Epithelial cell of prostate (primary cell): ENCODE measurements at places on chromosomes 5 and 9.

DNA sequence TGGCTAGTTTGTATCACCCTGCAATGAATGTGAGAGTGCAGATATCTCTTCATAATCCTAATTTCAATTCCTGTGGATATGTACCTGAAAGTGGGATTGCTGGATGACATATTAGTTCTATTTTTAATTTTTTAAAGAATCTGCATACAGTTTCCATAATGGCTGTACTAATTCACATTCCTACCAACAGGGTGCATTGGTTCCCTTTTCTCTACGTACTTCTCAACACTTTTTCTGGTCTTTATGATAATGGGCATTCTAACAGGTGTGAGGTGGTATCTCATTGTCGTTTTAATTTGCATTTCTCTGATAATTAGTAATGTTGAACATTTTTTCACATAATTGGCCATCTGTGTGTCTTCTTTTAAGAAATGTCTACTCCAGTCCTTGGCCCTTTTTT lies 927.5 kb downstream of the DTWD2 start:
- DNase-seq, result no peak

DNA sequence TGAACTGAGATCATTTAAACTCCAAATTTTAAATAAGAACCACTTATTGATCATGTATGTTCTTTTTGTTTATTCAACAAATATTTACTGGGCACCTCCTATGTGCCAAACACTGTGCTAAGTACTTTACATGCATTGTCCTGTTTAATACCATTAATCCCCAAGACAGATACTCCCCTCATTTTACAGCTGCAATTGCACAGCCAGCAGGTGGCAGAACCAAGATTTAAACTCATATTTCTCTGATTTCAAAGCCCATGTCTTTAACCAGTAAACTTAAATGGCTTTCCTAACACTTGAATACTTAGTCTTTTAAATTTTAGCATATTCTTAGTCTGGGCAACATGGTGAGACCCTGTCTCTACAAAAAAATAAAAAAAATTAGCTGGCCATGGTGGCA lies 43.4 kb upstream of the KIAA1958 start:
- no peak for DNase-seq

GRCh38 chr5:109191153-109191558 lies 218.6 kb downstream of the PJA2 start:
- DNase-seq, result peak; percentile 12

DNA sequence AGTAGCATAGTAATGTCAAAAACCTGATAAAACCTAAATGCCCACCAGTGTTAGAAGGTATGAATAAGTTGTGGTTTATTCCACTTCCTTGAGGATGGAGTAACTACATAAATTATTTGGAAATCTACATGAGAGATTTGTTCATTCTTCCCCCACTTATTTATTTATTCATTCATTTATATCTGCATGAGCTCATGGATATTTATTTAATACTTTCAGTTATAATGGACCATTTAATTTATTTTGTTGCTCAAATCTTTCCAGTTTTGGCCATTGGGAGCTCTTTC lies 223.8 kb upstream of the S1PR3 start:
- DNase-seq, result no peak

- DNase-seq, result no peak
Observed at GRCh38 chr5:83556190-83556589, 84.6 kb downstream of the VCAN start.

- peak; percentile 50 for DNase-seq
Observed at GRCh38 chr9:36976371-36977030, 57.6 kb downstream of the PAX5 start.

- DNase-seq, result no peak
Observed at GRCh38 chr5:167821669-167822068, 469.8 kb upstream of the WWC1 start.

DNA sequence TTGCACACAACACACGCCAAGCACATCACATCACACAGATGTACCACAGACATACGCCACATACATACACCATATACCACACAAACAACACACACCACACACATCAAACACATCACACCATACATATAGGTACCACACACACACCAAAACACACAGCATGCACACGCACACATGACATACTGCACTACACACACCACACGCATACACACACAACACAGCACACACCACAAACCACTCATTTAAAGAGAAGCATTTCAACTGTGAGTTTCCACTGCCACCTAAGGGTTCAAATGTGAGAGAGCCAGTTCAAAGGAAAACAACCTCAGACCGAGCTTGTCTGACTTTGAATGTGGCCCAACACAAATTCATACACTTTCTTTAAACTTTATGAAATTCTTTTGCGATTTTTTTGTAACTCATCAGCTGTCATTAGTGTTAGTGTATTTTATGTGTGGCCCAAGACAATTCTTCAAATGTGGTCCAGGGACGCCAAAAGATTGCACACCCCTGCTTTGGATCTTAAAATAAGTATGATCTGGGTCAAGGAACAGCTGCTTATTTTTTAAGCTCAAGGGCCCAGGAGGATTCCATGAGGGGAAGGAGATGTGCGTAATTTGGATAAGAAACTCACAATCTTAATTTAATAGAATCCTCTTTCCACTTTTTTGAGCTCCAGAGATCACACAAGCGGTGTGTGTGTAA lies 494.6 kb downstream of the GADD45G start:
- no peak for DNase-seq

- no peak for DNase-seq
Observed at GRCh38 chr5:130164966-130165365, 260.7 kb downstream of the CHSY3 start.

DNA sequence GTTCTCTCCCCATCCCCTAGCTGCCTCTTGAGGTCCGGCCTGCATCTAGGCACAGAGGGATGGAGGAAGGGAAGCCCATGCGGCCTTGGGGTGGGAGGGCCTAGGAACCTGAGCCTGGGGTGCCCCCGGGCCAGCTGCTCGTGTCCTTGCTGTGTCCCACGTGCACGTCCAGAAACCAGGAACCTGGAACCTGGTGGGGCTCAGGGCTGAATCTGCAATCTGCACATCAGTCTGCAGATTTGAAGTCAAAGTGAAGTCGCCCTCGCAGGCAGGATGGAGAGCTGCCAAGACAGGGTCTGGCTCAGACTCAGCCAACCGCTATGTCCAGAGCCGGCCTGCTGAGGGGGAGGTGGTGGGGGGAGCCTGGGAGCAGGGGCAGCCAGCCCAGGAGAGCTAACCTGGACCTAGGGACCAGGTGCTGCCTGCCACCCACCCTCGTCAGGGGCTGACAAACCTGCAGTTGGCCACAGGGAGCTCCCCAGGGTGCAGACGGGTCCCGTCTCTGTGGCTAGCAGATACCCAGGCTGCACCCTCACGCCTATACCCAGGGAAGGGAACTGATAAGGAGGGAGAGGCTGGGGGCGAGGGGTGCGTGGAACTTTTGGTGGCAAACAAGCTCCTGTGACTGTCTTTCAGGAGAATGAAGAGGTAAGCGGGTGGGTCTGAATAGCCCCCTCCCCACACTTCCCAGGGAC lies 103.5 kb upstream of the SIMC1 start:
- DNase-seq, result no peak

GRCh38 chr5:142527234-142527633 lies 158.7 kb downstream of the FGF1 start:
- DNase-seq, result no peak

GRCh38 chr5:146079695-146080373 lies 25.5 kb downstream of the PLAC8L1 start:
- DNase-seq, result peak; percentile 16

- no peak for DNase-seq
Observed at GRCh38 chr5:150241298-150242160, 48.0 kb downstream of the CAMK2A start.

DNA sequence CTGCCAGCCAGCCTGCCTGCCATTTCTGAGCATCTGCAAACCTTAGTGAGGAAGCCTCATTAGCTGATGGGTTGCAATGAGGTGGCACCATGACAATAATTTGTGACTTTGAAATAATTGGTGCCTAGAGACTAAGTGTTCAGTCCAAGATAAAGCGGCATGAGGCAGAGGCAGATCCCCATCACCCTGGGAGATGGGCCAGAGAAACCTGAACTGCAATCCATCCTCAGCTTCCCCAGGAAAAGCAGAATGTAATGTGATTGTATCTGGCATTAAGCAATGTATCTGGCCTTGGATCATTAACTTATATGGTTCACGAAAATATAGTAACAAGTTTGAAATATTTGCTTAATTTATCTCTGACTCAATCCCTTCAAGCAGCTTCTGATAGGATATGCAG lies 101.0 kb downstream of the SPOCK1 start:
- no peak for DNase-seq

GRCh38 chr5:132363431-132364112 lies 5.9 kb upstream of the SLC22A5 start:
- DNase-seq, result peak; percentile 91

DNA sequence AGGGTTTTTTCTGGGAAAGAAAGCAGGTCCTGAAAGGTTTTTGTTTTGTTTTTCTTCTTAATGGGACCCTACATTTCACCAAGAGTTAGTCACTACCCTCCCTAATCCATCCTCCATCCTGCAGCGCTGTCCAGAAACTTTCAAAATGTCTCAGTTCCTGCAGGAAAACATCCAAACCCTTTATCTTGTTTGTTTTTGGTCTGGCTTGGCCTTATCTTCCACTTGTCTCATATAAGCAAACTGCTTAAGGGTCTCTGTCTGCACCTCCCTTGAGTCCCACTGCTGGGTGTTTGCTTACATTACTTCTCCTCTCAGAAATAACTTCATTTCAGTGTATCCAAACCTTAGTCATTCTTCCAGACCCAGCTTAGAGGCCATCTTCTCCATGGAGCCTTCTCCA lies 11.0 kb upstream of the TRAF1 start:
- no peak for DNase-seq

GRCh38 chr5:14726066-14726838 lies 61.7 kb downstream of the OTULIN start:
- DNase-seq, result no peak

DNA sequence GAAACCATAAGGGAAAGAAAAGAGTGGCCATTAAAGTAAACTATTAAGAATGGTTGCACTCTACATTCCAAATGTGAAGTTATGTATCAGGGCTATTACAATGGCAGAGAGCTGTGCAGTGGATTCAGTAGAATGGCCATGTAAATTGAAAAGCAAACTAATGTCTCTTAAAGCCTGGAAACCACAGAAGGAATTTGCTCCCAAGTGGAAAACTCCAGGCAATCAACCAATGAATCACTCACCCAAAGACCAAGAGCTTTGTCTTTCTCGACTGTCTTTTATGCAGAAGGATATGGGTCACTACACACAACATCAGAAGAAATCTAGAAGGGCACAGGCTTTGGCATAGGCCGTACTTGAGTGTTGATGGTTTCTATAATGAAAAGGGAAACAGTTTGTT lies 114.9 kb downstream of the TLE1 start:
- no peak for DNase-seq

DNA sequence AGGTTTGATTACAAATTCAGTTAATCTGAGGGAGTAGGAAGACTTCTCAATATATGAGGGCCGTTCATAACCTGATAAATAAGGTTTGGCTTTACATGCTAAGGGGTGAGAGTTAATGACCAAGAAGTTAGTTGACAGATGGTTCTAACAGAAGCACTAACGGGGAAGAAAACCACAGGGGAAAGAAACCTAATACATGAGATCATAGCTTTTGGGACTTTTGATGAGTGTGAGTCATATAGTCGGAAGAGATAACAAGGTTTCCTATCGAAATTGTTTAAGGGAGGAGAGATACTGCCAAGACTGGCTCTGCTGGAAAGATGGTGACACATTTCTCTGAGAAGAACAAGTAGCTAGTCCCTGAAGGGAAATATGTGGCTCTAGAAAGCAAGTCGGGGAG lies 140.1 kb downstream of the COX7C start:
- no peak for DNase-seq

DNA sequence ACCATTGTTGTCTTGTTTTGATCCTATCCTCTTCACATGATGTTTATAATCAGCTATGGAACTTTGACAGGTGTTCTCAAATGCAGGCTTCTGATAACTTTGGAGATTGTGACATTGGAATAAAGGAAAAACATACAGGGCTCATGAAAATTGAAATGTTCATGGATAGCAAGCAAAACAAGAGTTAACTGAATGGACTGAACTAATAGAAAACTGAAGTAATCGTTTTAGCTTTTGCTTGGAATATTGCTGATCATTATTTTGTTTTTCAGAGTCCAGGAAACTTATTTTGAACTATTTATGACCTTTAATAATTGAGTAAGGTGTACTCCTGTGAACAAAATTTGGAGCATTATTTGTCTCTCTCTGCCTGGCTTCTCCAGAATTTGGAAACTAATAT lies 436.7 kb upstream of the CDH9 start:
- no peak for DNase-seq

GRCh38 chr9:101018467-101018866 lies 10.1 kb upstream of the PLPPR1 start:
- DNase-seq, result no peak

GRCh38 chr5:179731791-179732411 lies 721 bp upstream of the MAML1 start:
- peak; percentile 54 for DNase-seq

GRCh38 chr5:180424094-180424493 lies 70.1 kb upstream of the CNOT6 start:
- no peak for DNase-seq

- no peak for DNase-seq
Observed at GRCh38 chr5:118906947-118907346, 81.4 kb downstream of the DTWD2 start.

DNA sequence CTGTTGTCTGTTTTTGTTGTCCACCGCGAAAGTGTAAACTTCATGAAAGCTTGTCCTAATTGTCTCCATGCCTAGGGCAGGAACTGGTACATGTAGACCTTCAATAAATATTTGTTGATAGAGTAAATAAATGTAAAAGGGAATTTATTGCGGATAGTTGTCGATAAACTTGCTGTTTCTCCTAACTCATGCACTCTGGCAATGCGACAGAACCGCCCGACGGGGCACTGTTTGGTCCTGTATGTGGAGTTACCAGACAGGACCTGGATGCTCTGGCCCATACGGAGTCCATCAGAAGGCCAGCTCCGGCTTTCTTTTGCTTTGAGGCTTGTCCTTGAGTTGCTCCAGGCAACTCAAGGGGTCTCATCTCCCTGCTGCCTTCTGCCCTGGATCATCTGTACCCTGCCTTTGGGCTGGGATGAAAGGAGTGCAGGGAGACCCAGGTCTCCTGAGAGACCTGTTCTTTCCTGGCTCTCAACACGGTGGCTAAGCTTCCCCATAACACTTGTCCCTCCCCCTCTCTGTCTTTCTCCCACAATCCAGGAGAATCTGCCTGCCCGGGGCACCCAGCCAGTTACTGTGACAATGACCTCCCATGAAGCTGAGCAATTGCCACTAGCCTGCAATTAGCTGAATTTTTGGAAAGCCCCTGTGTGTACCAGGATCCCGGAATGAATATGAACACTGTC lies 149.5 kb upstream of the PTCH1 start:
- no peak for DNase-seq

DNA sequence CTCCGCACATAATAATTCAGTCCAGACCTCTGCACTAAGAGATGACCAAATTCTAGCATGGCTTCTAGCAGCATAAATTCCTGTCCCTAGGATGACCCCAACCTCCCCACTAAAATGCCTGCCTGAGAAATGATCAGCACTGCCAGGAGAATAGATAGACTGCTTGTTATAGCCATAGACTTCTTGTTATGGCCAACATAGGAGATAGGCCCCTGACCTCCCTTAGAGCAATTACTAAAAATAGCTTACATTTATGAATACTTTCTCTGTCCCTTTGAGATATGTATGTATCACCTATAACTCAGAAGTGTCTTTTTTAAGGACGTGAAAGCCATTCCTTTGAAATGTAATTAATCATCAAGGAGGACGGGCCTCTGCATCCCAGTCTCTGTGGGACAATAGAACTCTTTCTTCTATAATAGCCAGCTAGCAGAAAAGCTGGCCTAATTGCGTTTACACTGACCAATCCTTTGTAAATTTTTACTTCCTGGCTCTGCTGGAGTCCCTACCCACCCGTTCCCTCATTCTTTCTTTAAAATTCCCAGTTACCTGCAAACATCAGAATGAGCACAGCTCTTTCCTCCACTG lies 1002.7 kb downstream of the CDH18 start:
- DNase-seq, result no peak
